Thymus (tissue), 14 donors: ENCODE measurements at places on chromosomes 7 and 10. TPM values are rescaled to one million over a fixed set of nuclear protein-coding genes. Genes with fewer than 3 reads are reported as not detected.
A peak's percentile ranks its signal among the peaks of the same experiment; 100 is the strongest.

DNA sequence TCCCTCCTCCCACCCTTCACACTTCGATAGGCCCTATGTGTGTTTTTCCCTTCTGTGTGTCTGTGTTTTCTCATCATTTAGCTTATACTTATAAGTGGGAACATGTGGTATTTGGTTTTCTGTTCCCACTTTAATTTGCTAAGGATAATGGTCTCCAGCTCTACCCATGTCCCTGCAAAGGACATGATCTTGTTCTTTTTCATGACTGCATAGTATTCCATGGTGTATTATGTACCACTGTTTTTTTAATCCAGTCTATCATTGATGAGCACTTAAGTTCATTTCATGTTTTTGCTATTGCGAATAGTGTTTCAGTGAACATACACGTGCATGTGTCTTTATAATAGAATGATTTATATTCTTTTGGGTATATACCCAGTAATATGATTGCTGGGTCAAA lies 46.3 kb upstream of the GNAT3 start:
- H3K36me3 ChIP-seq: no peaks in the 10 kb centered on the region
- DNase-seq: no peak

- DNase-seq: no peak
- H3K4me1 ChIP-seq: no peaks in the 10 kb centered on the region
- H3K27ac ChIP-seq: no peak overlapping the region
Measured at GRCh38 chr7:140771826-140772225, 75.3 kb downstream of the NDUFB2 start.

- H3K4me1 ChIP-seq: peaks cover 17% of the 10 kb centered on the region
- H3K27ac ChIP-seq: no peak overlapping the region
- no peak for DNase-seq
- H3K27me3 ChIP-seq: no peaks in the 10 kb centered on the region
- H3K36me3 ChIP-seq: no peaks in the 10 kb centered on the region
Measured at GRCh38 chr10:88073682-88074081, 210.3 kb downstream of the PTEN start.

DNA sequence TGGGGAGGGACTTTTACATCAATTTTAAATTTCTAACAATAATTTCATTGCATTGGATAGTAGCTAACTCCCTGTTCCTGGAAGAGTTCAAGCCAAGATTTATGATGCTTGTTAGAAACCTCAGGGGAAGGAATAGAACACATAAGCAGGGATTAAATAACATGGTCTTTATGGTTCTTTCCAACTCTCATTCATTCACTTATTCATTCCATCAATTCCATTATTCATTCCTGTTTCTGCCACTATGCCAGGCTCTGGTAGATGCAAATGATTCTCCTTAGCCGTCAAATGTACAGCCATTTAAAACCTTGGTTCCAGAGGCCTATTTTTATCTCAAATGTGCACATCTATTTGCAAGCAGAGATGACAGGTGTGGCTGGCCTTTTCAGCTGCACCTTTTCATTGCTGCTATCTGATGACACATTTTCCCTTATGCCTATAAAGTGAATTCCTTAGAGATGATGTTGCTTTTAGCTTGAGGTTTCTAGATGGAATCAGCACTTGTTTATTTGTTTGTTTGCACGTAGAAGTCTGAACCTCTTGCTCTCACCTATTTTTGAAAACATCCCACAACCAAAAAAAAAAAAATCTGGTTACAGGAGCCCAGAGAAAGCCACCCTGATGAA lies 205.7 kb upstream of the IGFBP3 start:
- H3K4me3 ChIP-seq: no peak overlapping the region
- no peak overlapping the region for H3K27ac ChIP-seq
- no peak for DNase-seq
- H3K36me3 ChIP-seq: no peaks in the 10 kb centered on the region

DNA sequence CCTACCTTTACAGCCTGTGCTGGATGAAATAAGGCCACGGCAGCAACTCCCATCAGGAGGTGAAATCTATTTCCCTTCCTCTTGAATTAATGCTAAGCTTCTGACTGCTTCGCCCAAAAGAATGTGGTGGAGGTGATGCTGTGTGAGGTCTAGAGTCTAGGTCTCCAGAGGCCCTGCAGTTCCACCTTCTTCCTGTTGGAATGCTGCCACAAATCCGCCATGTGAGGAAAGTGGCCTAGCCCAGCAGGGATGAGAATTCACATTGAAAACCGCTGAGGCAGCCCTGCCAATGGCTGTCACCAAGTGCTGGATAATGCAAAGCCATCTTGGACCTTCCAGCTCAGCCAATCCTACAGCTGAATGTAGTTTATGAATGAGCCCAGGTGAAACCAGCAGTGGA lies 28.0 kb downstream of the RHOBTB1 start:
- no peaks in the 10 kb centered on the region for H3K36me3 ChIP-seq
- no peak overlapping the region for H3K27ac ChIP-seq
- peaks cover 9% of the 10 kb centered on the region for H3K4me1 ChIP-seq
- H3K4me3 ChIP-seq: no peak overlapping the region

DNA sequence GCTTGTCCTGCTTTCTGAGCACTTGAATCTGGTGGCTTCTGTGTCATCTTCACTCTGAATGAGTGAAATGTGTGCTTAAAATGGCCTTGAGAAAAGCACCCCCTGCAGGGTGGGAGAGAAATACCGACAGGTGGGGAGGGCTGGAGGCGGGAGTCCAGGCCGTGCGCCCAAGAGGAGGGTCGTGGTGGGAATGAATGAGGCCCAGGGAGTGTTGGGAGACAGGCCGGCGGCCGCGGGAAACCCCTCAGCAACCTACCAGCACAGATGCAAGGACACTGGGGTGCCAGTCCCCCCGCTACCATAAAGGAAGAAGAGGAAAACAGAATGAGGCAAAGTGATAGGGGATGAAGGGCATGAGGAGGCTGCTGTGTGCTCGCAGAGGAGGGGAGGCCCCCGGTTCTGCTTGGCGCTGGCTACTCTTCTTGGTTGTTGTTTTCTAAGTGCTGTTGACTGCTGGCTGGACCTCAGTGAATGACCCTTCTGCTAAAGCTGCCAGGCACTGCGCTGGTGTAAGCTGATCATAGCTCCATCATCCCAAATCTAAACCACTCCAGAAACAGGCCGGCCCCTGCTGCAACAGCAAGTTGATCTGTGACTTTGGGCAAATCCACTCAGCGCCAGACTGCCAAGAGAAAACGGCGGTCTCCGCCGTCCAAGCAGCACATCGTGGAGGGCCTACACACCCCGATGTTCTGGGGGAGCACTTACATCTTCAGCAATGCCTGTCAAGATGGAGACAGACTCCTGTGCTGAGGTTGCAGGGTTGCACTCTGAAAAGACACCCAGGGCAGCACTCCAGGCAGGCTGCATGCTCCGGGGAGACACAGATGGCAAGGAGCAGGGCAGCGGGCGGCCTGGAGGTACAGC lies 378.5 kb downstream of the DNAJB6 start:
- no peak overlapping the region for H3K4me3 ChIP-seq
- H3K27ac ChIP-seq: no peak overlapping the region
- no peaks in the 10 kb centered on the region for H3K4me1 ChIP-seq
- DNase-seq: no peak
- H3K36me3 ChIP-seq: no peaks in the 10 kb centered on the region

GRCh38 chr7:157870644-157871290 lies 534.0 kb downstream of the DNAJB6 start:
- no peaks in the 10 kb centered on the region for H3K27me3 ChIP-seq
- no peak overlapping the region for H3K4me3 ChIP-seq
- H3K4me1 ChIP-seq: peaks cover 5% of the 10 kb centered on the region
- no peak for DNase-seq

DNA sequence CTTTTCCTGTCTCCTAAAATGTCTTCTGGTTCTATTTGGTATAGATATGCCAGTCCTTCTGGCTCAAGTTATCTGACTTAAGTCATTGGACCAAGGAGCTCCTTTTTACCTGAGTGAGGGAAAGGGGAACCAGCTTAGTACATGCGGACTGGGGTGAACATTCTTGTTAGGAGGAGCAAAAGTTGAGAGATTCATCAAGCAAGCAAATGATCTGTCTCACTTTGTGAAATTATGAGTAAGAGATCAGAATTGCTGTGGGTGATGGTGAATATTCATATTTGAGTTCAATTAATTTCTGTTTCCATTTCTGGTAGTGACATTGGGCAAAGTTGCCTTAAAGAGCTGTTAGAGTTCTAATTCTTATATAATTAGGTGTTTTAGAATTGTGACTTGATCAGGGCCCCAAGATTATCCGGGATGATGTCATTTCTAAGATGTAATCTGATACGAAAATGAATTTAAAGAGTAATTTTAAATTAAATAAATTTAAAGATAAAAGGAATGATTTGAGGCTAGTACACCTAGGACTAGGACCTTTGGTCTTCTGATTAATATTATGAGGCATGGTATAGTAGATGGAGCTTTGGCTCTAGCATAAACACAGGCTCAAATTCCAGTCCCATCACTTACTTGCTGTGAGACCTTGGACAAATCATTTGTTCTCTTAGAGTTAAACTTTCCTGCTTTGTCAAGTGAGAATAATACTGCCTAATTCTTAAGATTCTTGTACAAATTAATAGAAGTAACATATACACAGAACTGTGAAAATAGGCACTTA lies 60.4 kb upstream of the STRIP2 start:
- no peaks in the 10 kb centered on the region for H3K4me1 ChIP-seq
- no peaks in the 10 kb centered on the region for H3K36me3 ChIP-seq
- no peak overlapping the region for H3K27ac ChIP-seq
- no peak overlapping the region for H3K4me3 ChIP-seq
- no peaks in the 10 kb centered on the region for H3K27me3 ChIP-seq

DNA sequence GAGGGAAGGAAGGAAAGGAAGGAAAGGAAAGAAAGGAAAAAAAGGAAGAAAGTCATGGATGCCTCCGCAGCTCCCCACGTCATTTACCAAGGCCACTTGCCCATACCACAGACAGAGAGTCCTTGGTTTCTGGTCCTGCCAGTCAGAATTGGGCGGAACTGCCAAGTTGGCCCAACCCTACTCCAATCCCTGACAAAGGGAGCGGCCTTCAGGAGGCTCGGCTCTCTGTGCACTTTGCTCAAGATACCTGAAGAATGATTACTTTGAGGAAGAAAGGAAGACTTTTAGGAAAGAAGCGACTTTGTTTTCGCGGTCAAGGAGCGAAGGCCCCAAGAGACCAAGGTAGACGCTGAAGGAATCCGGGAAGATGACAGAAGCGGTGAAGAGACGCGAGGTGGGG lies 49.1 kb upstream of the FXYD4 start:
- peaks cover 3% of the 10 kb centered on the region for H3K4me1 ChIP-seq
- H3K4me3 ChIP-seq: no peak overlapping the region
- H3K27me3 ChIP-seq: peaks cover 29% of the 10 kb centered on the region
- no peak for DNase-seq

DNA sequence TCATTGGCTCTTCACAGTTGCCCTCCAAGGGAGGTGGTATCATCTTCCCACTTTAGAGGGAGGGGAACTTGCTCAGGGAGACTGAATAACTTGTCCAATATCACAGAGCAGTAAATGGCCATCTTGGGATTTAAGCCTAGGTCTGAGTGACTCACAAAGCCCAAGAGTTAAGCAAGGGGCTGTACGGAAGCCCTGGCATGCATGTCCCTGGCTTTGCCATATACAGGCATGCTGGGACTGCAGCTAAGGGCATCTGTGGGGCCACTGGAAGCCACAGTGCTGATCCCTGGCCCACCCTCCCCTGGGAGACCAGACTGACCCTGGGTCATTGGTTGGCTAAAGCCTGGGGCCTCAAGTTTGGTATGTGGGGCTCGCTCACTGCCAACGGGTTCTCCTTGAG lies 3.1 kb downstream of the VSIR start:
- no peak for DNase-seq
- peaks cover 6% of the 10 kb centered on the region for H3K27me3 ChIP-seq
- peaks cover 4% of the 10 kb centered on the region for H3K36me3 ChIP-seq
- H3K27ac ChIP-seq: peak overlapping the region; percentile 75
- peaks cover 31% of the 10 kb centered on the region for H3K4me1 ChIP-seq
- H3K4me3 ChIP-seq: no peak overlapping the region

- no peak for DNase-seq
- peaks cover 4% of the 10 kb centered on the region for H3K4me1 ChIP-seq
- no peak overlapping the region for H3K27ac ChIP-seq
- no peaks in the 10 kb centered on the region for H3K27me3 ChIP-seq
- H3K36me3 ChIP-seq: no peaks in the 10 kb centered on the region
Measured at GRCh38 chr10:34731885-34732701, 83.0 kb downstream of the PARD3 start.

- no peak for DNase-seq
- H3K4me3 ChIP-seq: no peak overlapping the region
- no peaks in the 10 kb centered on the region for H3K27me3 ChIP-seq
- H3K4me1 ChIP-seq: no peaks in the 10 kb centered on the region
Measured at GRCh38 chr7:13262929-13263530, 575.6 kb downstream of the ARL4A start.

DNA sequence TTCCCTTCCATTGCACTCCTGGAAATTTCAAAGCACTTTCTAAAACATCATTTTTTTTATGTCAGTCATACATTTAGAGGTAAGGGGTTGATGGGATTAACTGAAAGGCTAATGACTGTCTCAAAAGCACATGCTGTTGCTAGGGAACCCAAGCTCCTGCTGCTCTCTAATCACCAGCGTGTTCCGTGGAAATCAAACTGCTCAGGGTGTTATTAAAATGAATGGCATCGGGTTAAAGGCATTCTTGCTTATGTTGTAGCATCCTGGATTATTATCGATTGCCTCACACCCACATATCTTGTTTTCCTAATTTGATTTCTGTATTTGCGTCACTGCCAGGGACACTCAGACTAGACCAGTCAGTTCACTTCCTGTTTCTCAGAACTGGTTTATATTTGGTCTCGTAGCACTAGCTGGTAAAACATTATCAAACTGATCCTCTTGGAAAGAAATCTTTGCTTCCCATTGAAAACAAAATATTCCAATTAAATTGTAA lies 216.5 kb upstream of the MKLN1 start:
- DNase-seq: no peak
- H3K36me3 ChIP-seq: no peaks in the 10 kb centered on the region
- no peak overlapping the region for H3K4me3 ChIP-seq
- no peak overlapping the region for H3K27ac ChIP-seq

- no peaks in the 10 kb centered on the region for H3K4me1 ChIP-seq
- no peaks in the 10 kb centered on the region for H3K36me3 ChIP-seq
- DNase-seq: no peak
- H3K4me3 ChIP-seq: no peak overlapping the region
Measured at GRCh38 chr7:32074787-32075585, 4.8 kb upstream of the PDE1C start.

- H3K27me3 ChIP-seq: no peaks in the 10 kb centered on the region
- peaks cover 18% of the 10 kb centered on the region for H3K36me3 ChIP-seq
- no peak overlapping the region for H3K4me3 ChIP-seq
- DNase-seq: no peak
Measured at GRCh38 chr7:30434140-30434799, 44.3 kb downstream of the NOD1 start.

Gene ATP6V0A4
- 0.24 TPM for total RNA-seq

Gene CDK14
- 9.0 TPM for total RNA-seq

Gene ENO4
- total RNA-seq: 0.14 TPM

Gene ANXA8L1
- 8.6 TPM for total RNA-seq
